Eye (tissue), 1 donor: ENCODE measurements at places on chromosomes 12 and 14.

DNA sequence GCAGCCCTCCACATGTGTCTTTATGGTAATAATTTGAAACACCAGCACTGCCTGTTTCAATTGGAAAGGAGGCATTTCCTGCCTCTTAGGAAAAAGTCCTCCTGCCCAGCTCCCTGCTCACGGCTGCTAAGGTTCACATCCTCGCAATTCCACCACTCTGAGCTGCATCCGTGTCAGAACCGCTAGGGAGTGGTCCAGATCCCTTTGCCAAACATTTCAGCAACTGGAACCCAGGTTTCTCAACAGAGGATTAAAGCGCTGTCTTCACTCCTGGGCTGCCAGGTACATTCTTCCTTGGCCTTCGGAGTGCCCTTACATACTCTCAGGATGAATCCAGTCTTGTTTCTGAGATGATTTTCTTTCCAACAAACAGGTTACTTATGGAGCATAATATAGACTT, 23.3 kb downstream of the C14orf132 start:
- no peak for DNase-seq

GRCh38 chr14:99634443-99634842, 10.5 kb upstream of the HHIPL1 start:
- DNase-seq: no peak

- no peak for DNase-seq
Measured at GRCh38 chr14:68250927-68251768, 431.6 kb downstream of the RAD51B start.

DNA sequence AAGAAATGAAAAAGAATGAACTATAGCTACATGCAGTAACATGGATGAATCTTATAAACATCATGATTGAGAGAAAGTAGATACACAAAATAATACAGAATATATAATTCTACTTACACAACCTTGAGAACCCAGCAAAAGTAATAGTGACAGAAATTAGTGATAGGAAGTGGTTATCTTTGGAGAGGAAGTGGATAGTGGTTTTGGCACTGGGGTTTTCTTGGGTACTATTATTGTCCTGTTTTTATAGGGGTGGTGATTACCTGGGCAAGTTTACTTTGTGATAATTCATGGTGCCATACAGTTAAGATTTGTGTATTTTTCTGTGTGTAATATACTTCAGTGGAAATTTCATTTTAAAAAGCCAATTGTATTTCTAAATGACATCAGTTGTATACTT, 352.7 kb downstream of the AEBP2 start:
- no peak for DNase-seq

DNA sequence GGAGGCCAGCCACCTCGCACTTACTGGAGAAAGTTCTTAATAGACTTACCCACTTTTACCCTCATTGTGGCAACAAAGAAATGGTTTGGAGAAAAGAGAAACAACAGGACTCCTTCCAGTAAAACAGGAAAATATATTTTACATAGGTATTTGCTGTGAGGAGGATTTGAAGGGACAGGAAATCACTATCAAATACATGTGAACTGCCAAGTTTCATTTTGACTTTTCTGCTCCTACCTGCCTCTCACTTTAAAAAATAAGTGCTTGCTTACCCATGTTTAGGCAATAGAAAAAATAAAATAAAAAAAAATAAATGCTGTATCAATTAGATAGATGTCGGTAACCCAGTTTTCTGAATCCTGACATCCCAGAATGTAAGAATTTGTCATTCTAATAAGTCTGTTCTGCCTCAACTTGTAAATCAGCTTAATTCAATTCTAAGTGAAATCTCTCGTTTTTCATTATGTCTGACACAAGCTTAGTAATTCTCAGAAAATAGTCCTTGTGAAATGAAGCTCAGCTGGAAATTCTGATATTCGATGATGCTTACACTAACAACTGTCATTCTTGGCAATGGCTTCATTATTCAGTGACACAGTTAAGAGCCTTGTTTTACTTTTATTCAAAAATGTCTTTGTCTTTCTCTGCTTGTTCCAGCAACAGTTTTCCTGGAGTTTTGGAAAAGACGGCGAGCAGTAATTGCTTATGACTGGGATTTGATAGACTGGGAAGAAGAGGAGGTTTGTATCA, 131.3 kb downstream of the SLC5A8 start:
- DNase-seq: no peak

- no peak for DNase-seq
Measured at GRCh38 chr14:76812093-76812421, 625 bp downstream of the ANGEL1 start.

DNA sequence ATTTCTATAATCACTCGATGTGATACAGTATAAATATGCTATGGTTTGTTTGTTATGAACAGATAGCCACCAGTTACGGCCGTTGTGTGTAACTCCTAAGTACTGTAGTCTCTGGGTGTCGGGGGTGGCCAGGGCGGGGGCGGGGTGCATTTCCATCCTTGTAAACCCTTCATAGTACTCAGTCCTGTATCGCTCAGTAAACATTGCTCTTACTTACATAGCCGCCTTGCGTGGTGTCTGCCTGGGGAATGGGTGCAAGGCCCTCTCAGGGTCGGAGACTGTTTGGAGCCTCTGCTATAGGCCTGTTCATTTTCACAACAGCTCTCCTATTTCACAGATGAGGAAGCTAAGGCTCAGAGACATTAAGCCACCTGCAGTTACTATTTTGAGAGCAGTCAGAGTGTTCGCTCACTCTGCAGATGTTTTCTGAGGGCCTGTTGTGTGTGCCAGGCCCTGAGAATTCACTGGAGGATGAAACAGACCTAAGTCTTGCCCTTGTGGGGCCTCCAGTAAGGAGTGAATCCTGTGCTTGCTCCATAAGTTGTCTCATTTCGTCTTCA, 42.5 kb downstream of the JDP2 start:
- no peak for DNase-seq

- peak; percentile 75 for DNase-seq
Measured at GRCh38 chr14:21917699-21918436, 244.2 kb upstream of the OR4E1 start.

DNA sequence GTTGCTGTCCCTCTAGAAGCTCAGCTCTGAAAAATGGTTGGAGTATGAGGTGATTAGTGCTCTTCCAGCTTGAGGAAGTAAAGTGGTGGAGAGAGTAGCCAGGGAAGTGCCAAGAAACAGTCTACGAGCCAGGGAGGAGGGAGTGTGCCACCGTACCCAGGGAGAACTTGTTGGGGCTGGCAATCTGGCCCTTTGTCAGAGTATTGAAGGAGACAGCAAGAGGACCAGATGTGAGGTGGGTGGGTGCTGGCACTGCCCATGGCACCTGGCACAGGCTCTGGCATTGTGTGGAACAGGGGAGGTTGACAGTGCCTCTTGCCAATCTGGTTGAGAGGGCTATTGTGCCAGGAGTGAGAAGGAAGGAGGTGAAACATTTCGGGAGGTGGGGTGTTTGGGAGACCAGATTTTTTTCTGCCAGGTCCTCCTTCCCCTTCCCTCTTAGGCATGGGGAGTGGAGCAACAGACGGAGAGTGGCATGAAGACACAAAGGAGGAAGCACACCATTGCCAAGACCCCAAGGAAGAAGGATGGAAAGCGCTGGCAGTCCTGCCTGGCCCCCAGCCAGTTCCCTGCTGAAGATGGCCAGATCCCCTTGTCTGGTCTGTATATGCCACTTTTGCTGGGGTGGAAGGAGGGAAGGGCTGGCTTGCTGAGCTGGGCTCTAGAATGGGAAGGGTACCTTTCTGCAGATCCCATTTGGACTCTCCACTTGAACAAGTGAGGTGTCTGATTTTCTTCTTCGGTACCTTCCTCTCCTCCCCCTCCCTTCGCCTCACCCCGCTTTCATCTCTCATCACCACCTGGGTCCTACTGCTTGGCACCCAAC, 37.5 kb downstream of the ZFHX2 start:
- no peak for DNase-seq

GRCh38 chr14:80784820-80785219, 156.7 kb downstream of the CEP128 start:
- no peak for DNase-seq

GRCh38 chr12:54933376-54933775, 51.2 kb downstream of the TESPA1 start:
- no peak for DNase-seq

GRCh38 chr12:84757978-84758377, 154.6 kb downstream of the SLC6A15 start:
- no peak for DNase-seq

- DNase-seq: peak; percentile 30
Measured at GRCh38 chr12:92596383-92596782, 106.4 kb upstream of the PLEKHG7 start.

DNA sequence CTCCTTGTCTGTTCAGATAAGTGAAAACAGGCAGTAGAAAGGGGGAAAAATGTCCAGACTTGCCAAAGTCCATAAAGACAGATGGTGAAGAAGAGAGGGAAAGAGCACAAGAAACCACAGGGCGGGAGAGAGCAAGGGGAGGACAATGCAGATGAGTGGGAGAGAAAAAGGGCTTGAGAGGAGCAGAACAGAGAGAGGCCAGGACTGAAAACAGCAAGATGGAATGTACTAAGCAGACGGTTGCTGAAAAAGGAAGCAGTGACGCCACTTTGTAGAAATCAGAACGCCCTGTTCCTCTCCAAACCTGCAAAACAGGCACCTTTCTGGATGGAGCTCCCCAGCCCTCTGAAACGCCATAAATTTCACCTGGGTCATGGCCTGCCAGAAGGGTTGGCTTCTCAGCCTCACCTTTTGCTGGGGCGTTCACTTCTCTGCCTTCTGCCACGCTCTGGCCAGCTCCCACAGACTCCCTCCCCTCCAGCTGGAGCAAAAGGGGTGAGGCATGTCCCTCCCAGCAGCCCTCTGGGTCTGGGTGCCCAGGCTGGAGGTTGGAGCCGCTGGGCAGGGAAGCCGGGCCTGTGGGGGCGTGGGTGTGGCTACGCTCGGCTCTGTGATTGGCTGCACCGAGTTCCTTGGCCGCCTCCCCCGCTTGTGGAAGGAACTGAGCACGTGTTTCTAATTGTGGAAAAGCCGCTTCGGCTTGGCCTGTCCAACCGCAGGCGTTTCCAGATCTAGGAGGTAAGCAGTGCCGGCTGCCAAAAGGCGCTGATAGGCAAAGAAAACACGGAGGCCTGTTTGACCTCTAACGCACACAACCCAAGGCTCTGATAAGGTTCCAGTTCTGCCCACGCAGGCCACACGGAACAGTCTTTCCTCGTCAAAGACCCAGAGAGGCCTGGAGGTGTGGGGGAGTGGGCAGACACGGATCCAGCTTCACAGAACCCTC, 29.3 kb downstream of the SLC7A8 start:
- peak; percentile 70 for DNase-seq

- DNase-seq: no peak
Measured at GRCh38 chr12:55829967-55830600, 697 bp upstream of the DNAJC14 start.
